ENCODE measurements at places on chromosomes 2 and 18.

GRCh38 chr18:48934723-48935432 lies 15.9 kb downstream of the SMAD7 start:
- no peak for DNase-seq

DNA sequence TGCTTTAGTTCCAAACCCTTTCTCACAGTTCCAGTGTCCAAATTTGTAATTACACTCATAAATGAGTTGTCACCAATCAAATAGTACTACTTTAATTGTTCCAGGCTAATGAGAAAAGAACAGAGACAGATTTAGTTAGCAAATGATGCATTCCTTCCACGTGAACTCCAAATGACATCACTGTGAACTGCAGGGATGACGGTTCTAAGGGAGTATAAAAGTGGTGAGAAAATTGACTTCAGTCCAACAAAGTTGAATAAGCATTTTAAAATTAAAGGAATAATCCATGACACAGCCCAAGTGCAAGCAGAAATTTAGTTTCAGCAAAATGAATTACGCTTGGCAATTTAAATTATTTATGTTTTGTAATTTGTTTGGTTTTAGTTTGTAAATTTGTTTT lies 102.0 kb upstream of the LRATD1 start:
- DNase-seq: no peak

GRCh38 chr2:180652794-180653193 lies 327.6 kb upstream of the UBE2E3 start:
- DNase-seq: no peak

DNA sequence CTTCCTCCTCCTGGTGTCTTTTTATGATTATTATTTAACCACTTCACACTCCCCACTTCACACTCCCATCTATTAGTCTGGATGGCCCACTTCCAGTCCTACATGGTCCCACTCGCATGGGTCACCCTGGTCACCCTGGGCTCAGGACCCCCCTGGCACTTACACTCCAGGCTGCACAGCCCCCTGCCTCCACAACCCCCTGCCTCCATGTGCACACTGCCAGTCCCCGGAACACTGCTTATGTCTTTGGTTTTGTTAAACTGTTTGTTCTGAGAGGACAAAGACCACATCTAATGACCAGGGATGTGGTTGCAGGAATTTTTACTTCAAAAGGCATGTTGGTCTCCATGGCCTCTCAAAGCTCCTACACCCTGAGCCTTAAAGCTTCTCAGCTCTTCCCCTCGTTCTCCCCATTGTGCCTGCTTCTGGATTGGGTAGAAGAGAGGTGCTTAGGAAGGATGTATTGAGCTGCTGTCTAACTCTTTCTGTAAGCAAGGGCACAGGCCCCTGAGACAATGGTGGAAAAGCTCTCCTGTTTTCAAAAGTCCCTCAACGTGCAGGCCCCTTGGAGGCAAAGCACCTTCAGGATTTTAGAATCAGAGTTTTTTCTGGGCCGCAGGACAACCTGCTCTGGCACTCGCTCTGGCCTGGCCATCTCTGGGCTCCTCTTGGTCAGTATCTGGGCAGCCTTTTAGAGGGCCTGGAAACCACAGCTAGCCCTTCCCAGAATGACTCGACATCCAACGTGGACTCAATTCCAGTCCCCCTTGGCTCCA lies 150.0 kb upstream of the HAAO start:
- no peak for DNase-seq

- DNase-seq: no peak
Measured at GRCh38 chr18:44039826-44040225, 640.9 kb upstream of the SETBP1 start.

GRCh38 chr2:109089602-109090300 lies 39.3 kb upstream of the SH3RF3 start:
- no peak for DNase-seq

DNA sequence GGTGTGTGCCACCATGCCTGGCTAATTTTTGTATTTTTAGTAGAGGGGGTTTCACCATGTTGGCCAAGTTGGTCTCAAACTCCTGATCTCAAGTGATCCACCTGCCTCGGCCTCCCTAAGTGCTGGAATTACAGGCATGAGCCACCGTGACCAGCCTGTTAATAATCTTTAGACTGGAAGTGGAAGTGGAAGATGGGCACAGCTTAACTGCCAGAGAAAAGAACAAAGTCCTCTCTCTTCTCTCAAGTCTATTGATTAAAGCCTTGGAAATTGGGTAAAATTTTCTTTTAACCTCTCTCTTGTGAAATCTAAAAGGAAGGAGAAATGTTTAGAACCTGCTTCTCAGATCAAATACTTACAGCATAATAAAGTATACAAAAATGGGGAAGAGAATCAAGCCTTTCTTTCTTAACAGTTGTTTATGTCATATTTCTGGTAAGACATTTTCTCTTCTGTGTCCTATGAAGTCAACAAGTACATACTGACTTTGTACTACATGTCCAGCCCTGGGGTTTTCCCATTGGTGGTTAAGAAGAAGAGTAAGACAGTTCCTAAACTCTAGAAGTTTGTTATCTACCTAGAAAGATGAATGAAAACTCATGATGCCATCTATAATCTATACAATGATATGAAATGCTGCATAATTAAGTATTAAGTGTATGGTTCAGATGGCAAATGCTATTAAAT lies 4.6 kb downstream of the TMEM169 start:
- DNase-seq: no peak

- DNase-seq: no peak
Measured at GRCh38 chr2:112031473-112032223, 23.4 kb upstream of the TMEM87B start.

DNA sequence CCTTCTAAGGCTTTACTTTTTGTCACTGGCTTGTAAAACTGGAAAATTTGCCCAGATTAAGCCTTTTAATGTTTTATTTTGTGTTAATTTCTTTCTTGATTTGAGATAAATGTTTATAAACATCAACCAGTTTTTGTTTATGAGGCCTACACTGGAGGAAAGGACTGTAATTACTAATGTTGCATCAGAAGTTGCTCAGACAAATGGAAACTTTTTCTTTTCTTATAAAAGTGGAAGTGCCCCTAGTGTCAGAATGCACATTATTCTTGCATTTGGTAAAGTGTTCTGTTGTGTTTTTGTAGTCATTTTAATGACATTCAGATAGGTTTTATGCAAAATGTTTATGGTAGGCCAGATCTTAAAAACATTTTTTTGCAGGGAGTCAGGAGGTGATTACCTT lies 25.3 kb downstream of the LCLAT1 start:
- DNase-seq: no peak

DNA sequence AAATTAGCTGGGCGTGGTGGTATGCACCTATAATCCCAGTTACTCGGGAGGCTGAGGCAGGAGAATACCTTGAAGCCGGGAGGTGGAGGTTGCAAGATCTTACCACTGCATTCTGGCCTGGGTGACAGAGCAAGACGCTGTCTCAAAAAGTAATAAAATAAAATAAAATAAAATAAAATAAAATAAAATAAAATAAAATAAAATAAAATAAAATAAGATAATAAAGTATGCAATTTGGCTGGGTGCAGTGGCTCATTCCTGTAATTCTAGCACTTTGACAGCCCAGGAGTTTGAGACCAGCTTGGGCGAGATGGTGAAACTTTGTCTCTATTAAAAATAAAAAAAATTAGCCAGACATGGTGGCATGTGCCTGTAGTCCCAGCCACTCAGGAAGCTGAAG lies 85.6 kb upstream of the XPO1 start:
- DNase-seq: no peak

- no peak for DNase-seq
Measured at GRCh38 chr2:30439296-30439695, 7.8 kb upstream of the LCLAT1 start.

DNA sequence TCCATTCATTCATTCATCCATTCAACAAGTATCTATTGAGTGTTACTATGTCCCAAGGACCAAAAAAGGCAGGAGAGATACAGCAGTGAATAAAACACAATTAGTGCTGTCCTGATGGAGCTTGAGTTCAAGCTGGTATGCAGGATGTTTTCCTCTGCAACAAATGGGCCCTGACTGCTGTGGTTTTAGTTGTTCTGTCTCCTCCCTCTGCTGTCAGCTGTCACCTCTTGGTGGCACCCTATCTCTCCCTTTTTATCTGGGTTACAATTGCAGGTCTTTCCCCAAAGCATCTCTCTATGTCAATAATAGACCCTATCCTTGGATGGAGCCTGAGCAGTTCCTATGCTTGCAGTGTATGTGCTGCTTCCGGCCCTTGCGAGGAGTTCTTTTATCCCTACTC lies 304.8 kb downstream of the PDE11A start:
- DNase-seq: no peak

DNA sequence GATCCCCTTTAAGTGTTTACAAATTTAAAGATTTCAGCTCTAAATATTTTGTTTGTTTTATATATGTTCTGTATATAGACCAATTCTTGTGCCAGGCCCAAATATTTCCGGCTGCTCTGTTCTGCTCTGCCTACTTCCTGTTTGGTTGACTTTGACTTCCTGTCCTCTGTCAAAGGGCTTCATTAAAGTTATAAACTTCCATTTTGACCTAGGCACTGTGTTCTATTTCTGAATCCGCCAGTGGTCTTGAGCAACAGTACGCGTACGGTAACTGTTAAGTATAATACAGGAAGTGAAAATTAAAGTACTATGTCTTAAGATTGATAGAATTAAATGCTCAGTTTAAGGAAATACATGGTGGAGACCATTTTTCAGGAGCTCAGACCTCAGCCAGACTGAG lies 13.5 kb upstream of the REL start:
- DNase-seq: no peak

- no peak for DNase-seq
Measured at GRCh38 chr2:38185012-38185491, 109.1 kb upstream of the CYP1B1 start.

DNA sequence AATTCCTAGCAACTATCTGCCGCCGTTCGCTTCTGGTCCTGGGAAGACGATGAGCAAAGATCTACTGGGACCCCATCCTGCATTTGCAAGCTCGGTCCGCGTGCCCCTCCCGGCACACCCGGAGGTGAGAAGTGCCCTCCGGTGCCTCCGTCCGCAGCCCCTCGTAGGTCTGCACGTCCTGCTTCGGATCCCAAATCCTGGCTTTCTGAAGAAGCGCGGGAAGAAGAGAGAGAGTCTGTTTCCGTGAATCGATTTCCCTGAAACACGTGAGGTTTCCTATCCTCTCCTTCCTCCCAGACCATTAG lies 5.0 kb upstream of the OSR1 start:
- DNase-seq: no peak

DNA sequence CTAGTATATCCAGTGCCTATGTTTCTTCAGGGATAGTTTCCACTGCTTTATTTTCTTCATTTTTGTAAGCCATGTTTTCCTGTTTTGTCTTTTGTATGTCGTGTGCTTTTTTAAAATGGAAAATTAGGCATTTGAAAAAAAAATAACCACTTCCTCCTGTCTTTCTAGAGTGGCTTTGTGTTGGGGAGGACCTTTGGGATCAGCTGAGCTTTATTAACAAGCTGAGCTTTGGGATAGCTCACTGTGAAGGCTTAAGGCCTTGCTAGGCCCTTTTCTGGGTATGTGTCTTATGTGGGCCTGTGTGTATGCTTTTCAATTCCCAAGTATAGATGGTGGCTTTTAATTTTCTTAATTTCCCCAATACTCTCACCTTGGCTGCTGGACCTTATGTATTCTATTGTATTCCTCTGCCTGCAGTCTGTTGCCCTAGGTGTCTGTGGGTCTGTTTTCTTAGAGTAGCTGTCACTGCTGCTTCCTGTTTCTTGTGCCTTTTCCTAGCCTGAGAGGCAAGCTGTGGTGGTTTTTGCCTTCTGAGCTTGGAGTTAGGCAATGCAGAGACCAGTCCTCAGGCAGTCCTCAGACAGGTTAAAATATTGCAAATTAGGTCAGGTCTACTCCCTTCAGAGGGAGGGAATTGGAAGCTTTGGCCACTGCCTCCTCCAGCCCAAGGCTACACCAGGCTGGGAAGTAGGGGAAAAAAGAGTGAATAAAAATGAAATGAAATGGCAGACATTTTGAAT lies 134.7 kb downstream of the LDLRAD4 start:
- DNase-seq: no peak

- DNase-seq: no peak
Measured at GRCh38 chr2:218980735-218981389, 4.1 kb downstream of the FEV start.

DNA sequence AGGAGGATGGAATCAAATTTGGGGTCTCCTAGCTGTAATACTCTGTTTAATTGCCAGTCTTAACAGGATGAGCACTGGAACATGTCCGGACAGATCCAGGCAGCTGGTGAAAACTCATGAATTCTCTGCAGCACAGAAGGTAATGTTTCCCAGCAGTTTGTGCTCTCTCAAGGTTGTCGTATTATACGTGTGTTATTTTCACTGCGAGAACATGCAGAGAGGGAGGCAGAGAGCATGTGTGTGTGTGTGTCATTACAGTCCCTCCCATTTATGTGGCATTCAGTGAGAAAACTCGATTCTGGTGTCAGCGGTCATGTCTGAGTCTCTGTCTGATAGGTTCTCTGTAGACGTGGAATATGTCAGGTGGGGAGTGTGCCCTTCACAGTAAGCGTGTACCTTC lies 150.2 kb upstream of the POU3F3 start:
- DNase-seq: no peak

DNA sequence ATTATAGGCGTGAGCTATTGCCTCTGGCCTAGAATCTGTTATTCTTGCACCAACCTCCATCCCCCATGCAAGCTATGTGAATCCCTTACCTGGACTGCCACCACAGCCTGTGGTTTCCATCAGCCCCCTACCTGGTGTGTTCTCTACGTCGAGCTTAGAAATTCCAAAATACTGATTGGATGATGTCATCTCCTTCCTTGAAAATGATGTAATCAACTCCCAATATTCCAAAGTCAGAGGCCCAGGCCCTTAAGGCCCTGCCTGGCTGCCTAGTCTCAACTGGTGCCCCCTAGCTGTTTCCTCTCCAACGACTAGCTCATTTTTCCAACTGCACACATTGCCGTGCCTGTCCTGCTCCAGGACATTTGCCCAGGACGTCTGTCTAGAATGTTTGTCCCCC lies 41.3 kb upstream of the GBX2 start:
- no peak for DNase-seq

DNA sequence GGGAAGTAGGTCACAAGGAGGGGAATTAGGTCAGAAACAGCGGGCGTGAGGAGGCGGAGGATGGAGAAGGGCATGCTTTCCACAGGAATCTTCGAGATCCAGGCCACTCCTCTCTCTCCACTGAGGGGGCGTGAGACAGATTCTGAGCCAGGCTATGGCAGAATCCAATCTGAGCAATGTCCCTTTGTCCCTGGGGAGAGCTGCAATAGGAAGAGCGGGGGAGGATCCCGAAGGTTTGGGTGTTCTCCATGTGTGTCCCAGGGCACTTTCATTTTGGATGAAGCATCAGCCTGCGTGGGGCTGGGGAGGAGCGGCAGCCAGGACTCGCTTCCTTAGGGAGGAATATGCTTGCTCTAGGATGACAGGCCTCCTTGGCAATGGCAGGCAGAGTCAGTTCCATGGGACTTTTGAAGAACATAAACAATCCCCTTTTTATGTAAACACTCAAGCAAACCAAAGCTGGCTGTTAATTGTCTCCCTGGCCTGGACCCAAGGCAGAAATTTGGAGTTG lies 84.0 kb downstream of the LIPG start:
- no peak for DNase-seq

DNA sequence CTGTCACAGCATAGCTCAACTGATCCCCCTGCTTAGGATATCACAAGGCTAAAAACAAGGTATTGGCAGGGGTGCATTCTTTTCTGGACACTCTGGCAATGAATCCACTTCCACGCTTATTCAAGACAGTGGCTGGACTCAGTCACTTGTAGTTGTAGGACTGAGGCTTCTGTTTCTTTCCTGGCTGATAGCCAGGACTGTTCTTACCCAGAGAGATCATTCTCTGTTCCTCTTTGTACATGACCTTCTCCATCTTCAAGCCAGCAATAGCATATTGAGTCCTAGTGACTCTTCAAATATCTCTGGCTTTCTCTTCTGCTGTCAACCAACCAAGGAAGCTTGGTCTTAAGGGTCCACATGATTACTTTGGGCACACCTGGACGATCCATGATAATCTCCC lies 241.3 kb downstream of the RBM43 start:
- no peak for DNase-seq

GRCh38 chr18:74228312-74228711 lies 63.5 kb downstream of the CYB5A start:
- DNase-seq: no peak

Measured in stimulated activated CD8-positive, alpha-beta memory T cell treated with anti-CD3 and anti-CD28 coated beads, Interleukin-4, amount 100 ng/mL, for 24 hours (primary cell).